ENCODE measurements at places on chromosomes 3 and 15. TPM values are rescaled to one million over a fixed set of nuclear protein-coding genes. Genes with fewer than 3 reads are reported as not detected.

The ZNF770 gene
- 62.6 TPM for total RNA-seq

The SRGAP3 gene
- total RNA-seq = 7.9 TPM

DNA sequence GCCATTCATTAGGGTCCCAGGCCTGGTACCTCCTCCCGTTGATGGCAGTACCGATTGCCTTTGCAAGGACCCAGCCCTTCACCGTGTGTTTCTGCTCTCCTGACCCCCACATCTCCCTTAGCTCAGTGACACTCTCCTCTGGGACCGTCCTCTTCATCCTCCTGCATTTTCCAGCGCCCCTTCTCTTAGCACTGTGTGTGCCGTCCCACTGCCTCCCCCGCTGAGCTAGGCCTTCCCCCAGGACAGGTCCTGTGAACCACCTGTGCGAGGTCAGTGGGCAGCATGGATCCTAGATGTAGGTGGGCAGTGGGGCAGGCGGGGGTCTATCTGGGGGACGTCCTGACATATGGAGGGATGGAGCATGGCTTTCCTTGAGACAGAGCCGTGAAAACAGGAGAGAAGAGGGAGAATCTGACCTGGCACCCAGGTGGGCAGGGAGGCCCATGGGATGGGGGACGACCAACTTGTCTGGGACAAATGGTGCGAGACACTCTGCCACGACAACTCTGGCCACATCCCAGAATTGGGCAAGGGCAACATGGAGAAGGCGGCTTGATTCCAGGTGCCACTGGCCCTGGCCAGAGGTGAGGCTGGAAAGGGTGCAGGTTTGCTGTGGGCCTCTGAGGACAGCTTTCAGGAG lies 87.7 kb upstream of the ALDH1L1 start:
- DNase-seq = no peak

DNA sequence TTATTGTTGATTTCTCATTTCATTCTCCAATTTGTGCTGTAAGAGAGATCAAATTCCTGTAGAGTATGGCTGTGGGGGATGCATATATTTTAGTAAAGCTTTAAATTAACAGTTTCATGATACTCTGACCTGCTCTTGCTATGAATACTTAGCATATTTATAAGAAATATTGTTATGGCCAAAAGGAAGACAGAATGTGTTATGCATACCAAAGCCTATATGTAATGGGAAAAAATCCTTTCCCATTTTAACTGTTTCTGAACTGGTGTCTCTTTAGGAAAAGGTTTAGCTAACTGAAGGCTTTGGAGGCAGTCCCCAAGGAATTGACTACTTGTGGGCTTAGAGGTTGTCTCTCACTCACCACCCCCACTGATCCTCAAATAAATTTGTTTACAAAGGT lies 59.2 kb downstream of the CADPS start:
- DNase-seq = no peak

DNA sequence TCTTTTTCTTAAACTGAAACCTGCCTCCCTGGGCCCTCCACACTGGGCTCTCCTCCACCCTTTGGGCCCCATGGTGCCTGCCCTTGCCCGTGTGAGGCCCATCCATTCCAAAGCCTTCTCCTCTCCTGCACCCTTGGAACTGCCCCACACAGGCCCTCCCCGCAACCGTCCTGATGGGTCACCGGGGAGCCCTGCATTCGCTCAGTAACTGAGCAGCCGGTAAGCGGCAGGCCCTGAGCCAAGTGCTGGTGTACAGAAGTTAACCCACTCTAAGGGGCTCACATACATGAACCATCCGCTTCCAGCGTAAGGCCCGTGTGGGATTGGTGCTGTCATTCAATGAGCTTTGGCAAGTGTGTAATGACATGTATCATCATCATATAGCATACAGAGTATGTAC lies 5.4 kb upstream of the LRRC15 start:
- no peak for DNase-seq

DNA sequence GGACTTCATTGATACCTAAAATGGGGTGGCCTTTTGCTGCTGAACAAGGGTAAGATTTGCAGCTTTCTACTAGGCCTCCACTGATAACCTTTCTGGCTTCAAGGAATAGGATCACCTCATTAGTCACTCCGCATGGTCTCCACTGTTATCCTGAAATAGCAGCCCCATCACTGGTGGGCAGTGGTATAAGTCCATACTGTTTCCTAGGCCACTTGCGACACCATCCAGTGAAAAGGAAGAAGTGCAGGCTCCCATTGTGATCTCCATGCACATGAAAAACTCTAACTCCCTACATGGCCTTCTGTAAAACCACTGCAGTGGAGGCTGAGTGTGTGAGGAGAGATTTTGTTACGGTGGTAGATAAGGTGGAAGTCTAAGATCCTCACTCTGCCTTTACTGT lies 1455.9 kb downstream of the SI start:
- DNase-seq = no peak

DNA sequence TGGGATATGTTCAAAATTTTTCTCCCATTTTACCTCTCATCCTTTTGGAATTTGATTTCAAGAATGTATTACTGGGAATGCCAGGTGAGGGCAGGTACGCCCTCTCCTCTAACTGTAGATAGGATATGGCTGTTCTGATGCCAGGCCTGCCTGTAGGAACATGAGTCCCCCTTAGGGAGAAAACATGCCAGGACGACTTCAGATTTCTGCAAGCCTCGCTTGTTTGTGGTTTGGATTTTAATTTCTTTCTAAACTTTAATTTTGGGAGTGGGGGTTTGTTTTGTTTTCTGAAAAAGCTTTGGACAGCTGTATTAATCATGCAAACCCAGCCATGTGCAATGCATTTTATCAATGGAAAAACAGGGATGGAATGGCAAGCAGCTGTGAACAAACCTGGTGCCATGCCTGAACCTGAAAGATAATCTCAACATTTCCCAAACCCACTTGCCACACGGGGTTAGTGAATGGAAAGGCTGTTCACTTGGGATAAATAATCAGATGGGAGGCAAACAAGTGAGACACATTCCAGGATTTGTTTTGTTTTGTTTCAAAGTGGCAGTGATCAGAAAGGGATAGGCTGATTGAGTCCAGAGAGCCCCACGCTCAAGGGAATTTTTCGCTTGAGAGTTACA lies 207.6 kb downstream of the GAP43 start:
- no peak for DNase-seq

Measured in esophagus squamous epithelium (tissue), 5 donors.